Left renal cortex interstitium (tissue), 4 donors: ENCODE measurements at places on chromosomes 4 and X. TPM values are rescaled to one million over a fixed set of nuclear protein-coding genes. Genes with fewer than 3 reads are reported as not detected.

Gene GYG2
- 12.7 TPM for polyA plus RNA-seq

DNA sequence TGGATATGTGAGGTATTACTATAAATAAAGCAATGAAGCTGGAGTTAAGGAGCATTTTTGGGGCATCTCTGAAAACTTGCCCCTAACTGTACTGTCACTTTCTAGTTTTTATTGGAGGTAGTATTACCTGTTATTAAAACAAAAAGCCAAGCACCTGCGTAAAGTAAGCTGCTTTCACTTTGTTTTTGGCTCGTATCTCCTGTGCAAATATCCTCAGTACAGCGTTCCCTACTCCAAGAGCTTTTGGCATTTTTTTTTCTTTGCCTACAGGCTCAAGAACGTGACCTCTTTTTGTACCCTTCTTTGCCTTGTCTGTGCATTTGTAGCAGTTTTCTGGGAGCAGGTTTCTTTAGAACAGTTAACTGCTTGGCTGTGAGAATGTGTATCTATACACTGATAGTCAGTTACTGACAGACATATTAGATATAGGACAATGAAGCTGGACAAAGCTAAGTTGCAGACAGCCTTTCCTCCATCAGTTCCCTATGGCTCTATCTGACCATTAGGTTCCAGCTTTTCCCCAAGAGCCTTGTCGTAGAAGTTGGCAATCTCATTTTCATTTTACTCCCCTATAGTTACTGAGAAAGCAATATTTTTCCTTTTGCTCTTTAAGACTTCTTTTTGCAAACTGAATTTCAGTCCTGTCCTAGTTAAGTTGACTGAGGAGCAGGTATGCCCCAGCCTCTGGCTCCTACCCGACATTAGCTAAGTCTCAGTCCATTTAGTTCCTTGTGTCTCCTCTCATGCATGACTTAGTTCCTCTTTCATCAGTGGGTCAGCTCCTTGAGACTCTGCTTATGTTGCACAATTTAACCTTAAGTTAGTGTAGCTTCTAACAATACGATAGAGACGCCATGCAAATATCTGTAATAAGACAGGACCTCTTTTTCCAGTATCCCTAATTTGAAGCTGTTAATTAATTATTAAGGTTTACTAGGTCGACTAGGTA lies 71.5 kb upstream of the HPRT1 start:
- DNase-seq = no peak

Gene LONRF3
- 1.0 TPM for polyA plus RNA-seq

GRCh38 chr4:101103381-101104142 lies 243.8 kb downstream of the PPP3CA start:
- no peak for DNase-seq

Gene CNGA1
- 3.2 TPM for polyA plus RNA-seq

Gene NHSL2
- polyA plus RNA-seq = 10.2 TPM

DNA sequence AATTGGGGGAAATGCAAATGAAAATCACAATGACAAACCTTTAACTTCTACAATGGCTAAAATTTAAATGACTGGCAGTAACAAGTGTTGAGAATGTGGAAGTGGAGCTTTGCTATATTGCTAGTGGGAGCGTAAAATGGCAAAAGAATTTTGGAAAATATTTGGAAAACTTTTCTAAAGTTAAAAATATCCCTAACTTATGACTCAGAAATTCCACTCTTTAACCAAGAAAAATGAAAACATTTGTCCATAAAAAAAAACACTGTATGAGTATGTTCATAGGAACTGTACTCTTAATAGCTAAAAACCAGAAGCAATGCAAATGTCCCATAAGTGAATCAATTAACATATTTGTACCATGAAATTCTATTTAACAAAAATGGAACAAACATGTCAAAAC lies 3.6 kb downstream of the TBCK start:
- no peak for DNase-seq

- DNase-seq = no peak
Observed at GRCh38 chr4:141706445-141706844, 70.1 kb downstream of the IL15 start.
